Inflammatory macrophage treated with lipopolysaccharide for 1 hour (primary cell): ENCODE measurements at places on chromosomes 13 and 19.

GRCh38 chr13:66430269-66430668 is 799.9 kb downstream of the PCDH9 start:
- no peak for DNase-seq

GRCh38 chr19:50514346-50515167 is 844 bp upstream of the ASPDH start:
- no peak for DNase-seq

DNA sequence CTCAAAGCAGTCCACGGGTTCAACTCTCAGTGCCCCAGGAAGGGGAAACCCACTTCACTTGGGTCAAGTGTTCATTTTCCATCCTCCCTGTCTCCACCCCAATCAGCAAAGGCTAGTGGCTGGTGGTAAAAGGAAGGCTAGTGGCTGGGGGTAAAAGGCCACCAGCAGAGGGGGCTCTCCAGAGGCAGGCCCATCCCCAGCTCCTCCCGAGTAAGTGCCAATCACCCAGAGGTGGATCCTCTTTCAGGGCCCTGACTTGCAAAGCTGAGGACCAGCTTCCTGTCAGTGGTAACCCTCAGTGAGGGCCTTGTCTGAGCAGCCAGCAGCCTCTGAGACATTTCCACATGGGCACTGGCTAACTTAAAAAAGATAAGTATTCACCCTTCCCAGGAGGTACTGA is 22.0 kb upstream of the TPT1 start:
- no peak for DNase-seq

GRCh38 chr13:81199956-81200355 is 859.0 kb upstream of the SPRY2 start:
- DNase-seq = no peak

GRCh38 chr19:16673231-16673630 is 12.3 kb downstream of the TMEM38A start:
- DNase-seq = no peak

DNA sequence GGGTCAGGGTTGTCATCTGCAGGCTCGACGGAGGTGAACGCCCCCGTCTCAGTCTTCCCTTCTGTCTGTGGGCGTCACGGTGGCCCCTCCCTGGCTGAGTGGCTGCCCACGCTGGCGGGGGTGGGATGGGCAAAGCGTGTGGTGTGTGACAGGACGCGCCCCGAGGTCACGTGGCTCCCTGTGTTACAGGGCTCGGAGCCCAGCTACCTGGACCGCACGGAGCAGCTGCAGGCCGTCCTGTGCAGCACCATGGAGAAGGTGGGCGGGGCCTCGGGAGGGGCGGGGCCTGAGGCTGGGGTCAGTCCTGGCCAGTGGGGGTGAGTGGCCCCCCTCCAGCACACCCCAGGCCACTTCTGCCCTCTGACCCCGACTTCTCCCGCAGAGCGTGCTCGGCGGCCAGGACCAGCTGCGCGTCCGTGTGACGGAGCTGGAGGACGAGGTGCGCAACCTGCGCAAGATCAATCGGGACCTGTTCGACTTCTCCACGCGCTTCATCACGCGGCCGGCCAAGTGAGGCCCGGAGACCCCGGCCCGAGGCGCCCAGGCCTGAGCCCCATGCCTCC is 6.3 kb upstream of the GRIN3B start:
- no peak for DNase-seq

- DNase-seq = no peak
These were observed 11.1 kb downstream of the DDA1 start for GRCh38 chr19:17320435-17320834.

DNA sequence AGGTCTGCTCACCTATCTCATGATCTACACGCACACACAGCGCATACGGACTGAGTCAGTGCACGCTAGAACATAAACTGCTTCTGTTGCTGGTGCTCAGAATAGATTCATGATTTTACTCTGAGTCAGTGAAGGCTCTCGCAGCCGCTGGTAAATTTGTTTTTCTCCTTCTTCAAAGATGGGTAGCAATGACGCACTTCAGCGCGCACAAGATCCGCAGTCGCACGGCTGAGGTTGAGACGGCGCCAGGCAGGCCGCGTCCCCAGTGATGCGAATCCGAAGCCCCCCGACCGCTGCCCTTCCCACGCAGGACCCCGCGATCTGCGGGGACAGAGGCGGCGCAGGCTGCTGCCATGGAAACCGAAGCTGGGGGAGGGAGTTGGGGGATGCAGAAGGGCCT is 103.7 kb upstream of the USP29 start:
- no peak for DNase-seq

GRCh38 chr13:91154558-91155353 is 192.7 kb upstream of the MIR17HG start:
- peak; percentile 92 for DNase-seq

- no peak for DNase-seq
These were observed 3.2 kb upstream of the PLPP2 start for GRCh38 chr19:294341-294945.

- DNase-seq = no peak
These were observed 55.4 kb downstream of the INTS6 start for GRCh38 chr13:51397262-51397941.

GRCh38 chr13:100940658-100941057 is 266.1 kb upstream of the TMTC4 start:
- no peak for DNase-seq

DNA sequence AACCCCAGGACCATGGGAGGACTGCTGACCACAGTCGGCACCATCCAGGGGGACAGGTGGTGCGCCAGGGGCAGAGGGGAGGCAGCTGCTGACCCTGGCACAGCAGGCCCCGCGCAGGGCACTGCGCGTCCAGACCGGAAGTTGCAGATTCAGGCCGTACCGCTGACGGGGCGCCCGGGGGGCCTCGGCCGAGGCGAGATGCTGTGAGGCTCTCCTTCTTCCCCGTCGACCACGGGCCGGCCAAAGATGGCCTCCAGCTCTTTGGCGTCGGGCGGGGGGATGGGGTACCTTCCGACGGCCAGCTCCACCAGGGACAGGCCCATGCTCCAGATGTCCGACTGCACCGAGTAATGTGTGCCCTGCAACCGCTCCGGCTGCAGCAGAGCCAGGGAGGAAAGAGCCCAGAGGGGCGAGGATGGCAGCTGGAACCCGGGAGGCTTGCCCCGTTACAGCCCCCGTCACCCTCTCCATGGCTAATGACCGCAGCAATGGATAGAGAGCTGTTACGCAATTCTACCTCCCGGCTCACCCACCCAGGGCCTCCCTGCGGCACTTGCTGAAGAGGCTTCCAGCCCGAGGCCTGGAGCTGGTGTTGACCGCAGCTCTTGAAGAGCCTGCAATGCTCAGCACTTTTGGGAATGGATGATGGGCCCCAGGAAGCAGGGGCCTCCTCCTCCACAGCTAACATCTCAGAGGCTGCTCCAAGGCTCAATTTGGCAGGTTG is 24.7 kb downstream of the MAP2K2 start:
- DNase-seq = no peak

DNA sequence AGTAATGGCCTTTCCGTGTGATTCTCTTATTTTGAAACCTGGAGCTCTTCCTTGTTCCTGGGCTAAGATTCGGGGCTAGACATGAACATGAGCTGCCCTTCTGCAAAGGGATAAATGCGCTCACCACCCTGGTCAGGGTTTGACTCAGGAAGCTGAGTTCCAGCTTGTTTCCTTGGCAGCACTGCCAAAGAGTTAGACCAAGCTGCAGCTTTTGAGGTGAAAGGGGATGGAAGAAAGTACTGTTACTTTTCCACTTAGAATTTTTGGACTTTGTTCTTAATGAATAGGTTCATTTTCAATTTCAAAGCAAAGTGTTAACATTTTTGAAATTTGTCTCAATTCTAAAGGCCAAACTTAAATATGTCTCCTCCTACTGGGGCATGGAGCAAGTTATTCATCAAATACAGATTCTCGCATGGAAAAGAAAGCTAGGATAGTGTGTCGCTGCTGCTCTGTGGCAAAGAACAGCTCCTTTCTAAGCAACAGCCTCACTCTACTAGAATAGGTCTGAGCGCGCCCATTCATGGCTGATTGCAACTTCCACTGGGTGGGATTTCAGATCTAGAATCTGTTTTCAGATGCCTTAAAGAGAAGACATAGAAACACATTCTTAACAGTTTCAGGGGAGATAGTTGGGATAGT is 2.2 kb downstream of the RGCC start:
- no peak for DNase-seq

DNA sequence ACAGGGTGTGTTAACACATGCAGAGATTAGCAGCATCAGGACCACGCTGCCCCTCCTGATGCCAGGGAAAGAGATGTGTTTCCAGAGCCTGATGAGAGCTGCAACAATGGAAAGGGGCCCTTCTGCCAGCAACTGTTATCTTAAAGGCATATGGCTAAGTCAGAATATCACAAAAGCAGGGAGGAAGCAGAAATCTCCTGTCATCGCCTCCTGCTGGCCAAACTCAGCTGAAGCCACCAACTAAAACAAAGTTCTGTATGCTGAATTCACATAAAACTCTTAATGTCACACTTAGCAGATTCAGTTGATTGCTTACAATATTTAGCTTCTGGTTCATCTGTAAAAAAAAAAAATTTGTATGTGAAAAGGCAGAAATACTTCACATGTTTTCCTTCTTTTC is 178.2 kb downstream of the GPC5 start:
- DNase-seq = no peak

GRCh38 chr13:97307882-97308624 is 85.9 kb downstream of the MBNL2 start:
- no peak for DNase-seq

DNA sequence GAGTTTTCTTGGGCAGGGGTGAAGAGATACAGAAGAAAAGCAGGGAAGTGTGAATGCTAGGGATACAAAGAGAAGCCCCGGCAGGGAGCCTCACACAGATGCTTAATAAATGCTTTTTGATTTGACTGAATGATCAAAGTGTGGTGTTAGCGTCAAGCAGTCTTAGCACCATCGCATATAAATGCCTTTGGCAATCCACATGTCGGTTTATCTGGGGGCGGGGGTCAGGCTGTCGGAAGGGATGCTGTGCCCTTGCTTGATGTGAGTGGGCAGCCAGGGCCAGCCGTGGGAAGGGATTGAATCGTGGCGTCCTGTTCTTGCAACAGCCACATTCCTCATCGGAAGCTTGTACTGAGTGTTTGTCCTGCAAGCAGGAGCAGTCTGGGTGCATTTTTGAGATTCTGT is 173.1 kb downstream of the LACC1 start:
- peak; percentile 4 for DNase-seq

DNA sequence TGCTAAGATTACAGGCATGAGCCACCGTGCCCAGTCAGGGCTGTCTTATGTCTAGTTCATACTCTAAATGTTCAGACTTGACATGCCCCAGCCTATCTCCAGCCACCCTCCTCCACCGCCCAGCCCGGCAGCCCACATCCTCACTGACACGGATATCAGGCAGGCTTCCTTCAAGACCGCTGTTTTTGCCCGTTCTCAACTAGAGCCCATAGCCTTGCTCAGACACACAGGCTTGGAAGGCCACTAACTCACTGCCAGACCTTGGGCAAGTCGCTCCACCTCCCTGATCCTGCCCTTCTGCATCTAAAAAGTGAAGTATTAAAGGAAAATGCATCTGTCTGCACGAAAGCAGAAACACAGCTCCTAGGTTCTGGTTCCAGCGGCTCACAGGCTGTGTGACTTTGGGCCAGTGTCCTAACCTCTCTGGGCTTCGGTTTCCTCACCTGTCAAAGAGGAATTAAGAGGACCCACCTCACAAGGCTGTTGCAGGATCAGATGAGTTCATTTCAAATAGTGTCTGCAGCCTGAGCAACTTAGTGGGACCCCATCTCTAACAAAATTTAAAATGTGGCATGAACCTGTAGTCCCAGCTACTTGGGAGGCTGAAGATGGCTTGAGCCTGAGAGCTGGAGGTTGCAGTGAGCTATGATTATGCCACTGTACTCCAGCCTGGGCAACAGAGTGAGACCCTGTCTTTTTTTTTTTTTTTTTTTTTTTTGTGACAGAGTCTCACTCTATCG is 14.5 kb upstream of the CERS4 start:
- peak; percentile 33 for DNase-seq

DNA sequence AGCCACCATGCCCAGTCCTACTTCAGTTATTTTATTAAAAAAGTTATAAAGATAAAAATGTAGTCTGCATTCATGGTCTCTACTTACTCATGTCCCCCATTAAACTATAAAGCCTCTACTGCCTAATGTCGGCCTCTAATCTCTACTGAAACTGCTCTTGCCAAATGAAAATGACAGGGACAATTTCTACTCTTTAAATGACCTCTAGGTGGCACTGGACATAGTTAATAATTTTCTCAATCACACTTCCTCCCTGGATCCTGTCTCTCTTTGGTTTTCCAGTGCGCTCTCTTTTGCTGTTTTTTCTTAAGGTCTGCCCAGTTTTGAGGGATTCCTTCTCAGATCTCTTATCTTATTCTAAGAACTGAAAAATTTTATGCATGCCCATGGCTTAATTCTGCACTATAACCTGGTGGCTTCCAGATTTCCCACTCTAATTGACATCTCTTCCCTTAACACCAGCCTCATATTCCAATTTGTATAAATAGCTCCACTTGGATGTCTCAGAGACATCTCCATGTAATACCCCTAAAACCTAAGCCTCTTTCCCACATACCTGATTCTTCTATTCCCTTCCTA is 54.3 kb downstream of the MTMR6 start:
- peak; percentile 74 for DNase-seq

GRCh38 chr13:31242916-31243315 is 43.1 kb downstream of the B3GLCT start:
- DNase-seq = no peak

- DNase-seq = peak; percentile 16
These were observed at the start of gene RGL3 for GRCh38 chr19:11418549-11419506. Gene RGL3 (minus strand): TSS chr19:11419314. CDS start chr19:11419278, 36 bp downstream.

GRCh38 chr19:2353159-2353886 is 6.7 kb upstream of the TMPRSS9 start:
- DNase-seq = no peak

DNA sequence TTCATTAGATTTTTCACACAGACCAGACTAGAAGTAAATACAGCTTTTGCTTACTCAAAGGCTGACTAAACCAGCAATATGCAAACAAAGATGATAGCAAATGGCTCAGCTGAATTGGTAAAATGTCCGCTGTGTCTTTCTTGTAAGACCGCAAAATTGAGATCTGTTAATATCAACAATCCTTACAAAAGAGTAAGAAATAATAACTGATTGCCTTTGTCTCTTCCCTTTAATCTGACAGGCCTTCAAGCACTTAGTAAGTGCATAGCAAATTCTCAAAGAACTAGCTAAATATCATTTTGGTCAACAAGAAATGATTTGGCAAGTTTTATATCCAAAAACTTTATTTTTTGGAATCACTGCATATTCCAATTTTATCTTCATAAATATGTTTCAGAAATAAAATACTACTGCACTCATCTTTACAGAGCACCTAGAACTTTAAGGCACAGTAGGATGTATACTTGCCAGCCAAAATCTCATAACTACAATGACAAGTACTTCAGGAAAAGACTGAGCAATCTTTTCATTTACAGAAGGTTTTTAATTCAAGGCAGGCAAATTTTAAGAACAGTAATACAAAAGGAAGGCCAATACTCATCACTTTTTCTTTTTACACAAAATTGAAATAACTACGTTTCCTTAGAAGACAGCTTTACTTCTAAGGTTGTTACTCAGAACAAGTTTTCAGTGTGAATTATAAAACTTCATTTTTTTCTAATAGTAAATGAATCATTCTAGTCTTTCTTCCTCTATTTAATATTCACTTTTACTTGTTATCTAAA is 1.1 kb downstream of the ELF1 start:
- DNase-seq = peak; percentile 40

- DNase-seq = no peak
These were observed 149.5 kb upstream of the TSHZ3 start for GRCh38 chr19:31498781-31499180.
